ENCODE measurements at places on chromosomes 6 and 20.

DNA sequence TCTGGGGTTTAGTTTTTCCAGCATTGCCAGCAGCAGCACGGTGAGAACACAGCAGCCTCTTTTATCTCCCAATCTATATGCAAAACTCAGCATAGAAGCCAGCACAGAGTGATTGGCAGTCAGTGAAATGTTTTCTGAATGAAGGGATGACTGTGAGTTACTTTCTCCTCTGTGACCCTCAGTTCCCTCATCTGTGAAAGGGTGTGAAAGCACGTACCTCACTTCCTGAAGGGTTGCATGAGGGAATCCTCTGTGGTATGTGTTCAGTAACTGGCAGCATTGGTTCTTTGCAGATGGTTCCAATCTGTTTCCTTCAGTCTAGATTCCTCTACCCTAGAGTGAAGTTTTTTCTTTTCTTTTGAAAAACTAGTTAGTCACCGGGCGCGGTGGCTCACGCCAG lies 40.0 kb downstream of the EFCAB8 start:
- no peaks in the 10 kb centered on the region for H3K36me3 ChIP-seq
- H3K27me3 ChIP-seq, result peaks cover 32% of the 10 kb centered on the region
- no peak for DNase-seq
- H3K4me1 ChIP-seq, result peaks cover 14% of the 10 kb centered on the region
- H3K27ac ChIP-seq, result no peak overlapping the region

DNA sequence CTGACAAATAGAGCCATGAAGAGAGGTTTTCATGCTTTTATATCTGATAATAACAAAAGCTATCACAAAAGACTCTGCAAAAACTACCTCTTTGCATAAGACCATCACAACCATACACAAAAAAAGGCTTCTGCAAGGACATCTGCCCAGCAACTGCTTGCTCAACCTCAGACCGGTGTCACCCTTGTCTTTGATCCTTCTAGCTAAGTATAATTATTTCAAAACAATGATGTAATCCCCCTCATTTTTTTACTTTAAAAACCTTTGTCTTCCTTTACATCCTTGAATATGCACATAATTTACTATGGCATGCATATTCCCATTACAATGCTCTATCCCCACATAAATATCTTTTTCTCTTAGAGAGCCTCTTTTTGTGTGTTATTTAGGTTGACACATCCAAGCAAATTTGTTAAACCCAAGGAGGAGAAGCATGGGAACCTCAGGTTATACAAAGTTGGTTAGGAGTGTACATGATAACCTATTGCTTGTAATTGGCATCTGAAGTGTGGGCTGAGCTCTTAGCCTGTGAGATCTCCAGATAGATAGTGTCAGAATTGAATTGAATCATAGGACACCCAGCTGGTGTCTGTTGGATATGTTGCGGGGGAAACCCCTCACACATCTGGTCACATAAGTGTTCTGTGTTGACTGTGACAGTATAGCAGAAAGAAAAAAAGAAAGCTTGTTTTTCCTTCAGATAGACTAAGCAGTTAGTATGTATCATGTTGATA lies 20.7 kb upstream of the CGA start:
- no peak overlapping the region for H3K27ac ChIP-seq
- no peaks in the 10 kb centered on the region for H3K4me1 ChIP-seq
- no peak overlapping the region for H3K4me3 ChIP-seq
- no peaks in the 10 kb centered on the region for H3K36me3 ChIP-seq
- H3K27me3 ChIP-seq, result no peaks in the 10 kb centered on the region

- H3K4me1 ChIP-seq, result no peaks in the 10 kb centered on the region
- no peaks in the 10 kb centered on the region for H3K36me3 ChIP-seq
- H3K27ac ChIP-seq, result no peak overlapping the region
- no peaks in the 10 kb centered on the region for H3K27me3 ChIP-seq
- DNase-seq, result no peak
Observed at GRCh38 chr6:86775893-86776292, 161.4 kb upstream of the HTR1E start.

- H3K27me3 ChIP-seq, result no peaks in the 10 kb centered on the region
- H3K27ac ChIP-seq, result no peak overlapping the region
- no peaks in the 10 kb centered on the region for H3K36me3 ChIP-seq
- H3K4me3 ChIP-seq, result no peak overlapping the region
- no peak for DNase-seq
Observed at GRCh38 chr6:56073761-56074160, 173.6 kb downstream of the COL21A1 start.

GRCh38 chr6:71523548-71523947 lies 234.9 kb downstream of the OGFRL1 start:
- no peaks in the 10 kb centered on the region for H3K36me3 ChIP-seq
- H3K27me3 ChIP-seq, result no peaks in the 10 kb centered on the region
- no peaks in the 10 kb centered on the region for H3K4me1 ChIP-seq
- no peak overlapping the region for H3K27ac ChIP-seq
- no peak for DNase-seq

DNA sequence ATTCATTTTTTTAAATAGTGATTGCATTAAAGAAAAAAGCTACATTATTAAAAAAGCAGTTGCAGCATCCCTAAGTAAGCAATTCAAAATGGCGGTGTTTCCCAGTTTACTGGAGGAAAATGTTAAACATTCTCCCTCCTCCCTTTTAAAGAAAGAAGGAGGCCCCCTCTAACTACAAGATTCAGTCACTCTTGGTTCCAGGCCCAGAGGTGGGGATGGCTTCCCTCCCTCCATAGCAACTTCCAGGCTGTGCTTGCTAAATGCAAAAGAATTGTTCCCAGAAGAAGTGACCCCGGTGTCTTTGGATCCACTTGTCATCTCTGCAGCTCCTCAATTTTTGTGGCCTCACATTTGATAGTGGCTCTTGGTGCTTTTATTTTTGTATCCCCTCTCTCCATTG lies 165.9 kb downstream of the SOBP start:
- no peak overlapping the region for H3K27ac ChIP-seq
- no peaks in the 10 kb centered on the region for H3K4me1 ChIP-seq
- no peak overlapping the region for H3K4me3 ChIP-seq
- peaks cover 33% of the 10 kb centered on the region for H3K27me3 ChIP-seq
- no peaks in the 10 kb centered on the region for H3K36me3 ChIP-seq

GRCh38 chr6:109987196-109987595 lies 9.1 kb downstream of the GPR6 start:
- no peaks in the 10 kb centered on the region for H3K4me1 ChIP-seq
- H3K36me3 ChIP-seq, result no peaks in the 10 kb centered on the region
- no peak for DNase-seq
- H3K27me3 ChIP-seq, result no peaks in the 10 kb centered on the region
- H3K27ac ChIP-seq, result no peak overlapping the region

GRCh38 chr6:124888581-124889371 lies 73.5 kb upstream of the RNF217 start:
- no peaks in the 10 kb centered on the region for H3K27me3 ChIP-seq
- no peak overlapping the region for H3K4me3 ChIP-seq
- H3K36me3 ChIP-seq, result no peaks in the 10 kb centered on the region

- no peaks in the 10 kb centered on the region for H3K36me3 ChIP-seq
- H3K4me1 ChIP-seq, result no peaks in the 10 kb centered on the region
- peaks cover 24% of the 10 kb centered on the region for H3K27me3 ChIP-seq
Observed at GRCh38 chr6:5066456-5067093, 18.6 kb upstream of the PPP1R3G start.

- no peak overlapping the region for H3K27ac ChIP-seq
- DNase-seq, result no peak
- no peak overlapping the region for H3K4me3 ChIP-seq
Observed at GRCh38 chr20:16446246-16446645, 127.0 kb downstream of the KIF16B start.

GRCh38 chr6:3438190-3439167 lies 18.4 kb downstream of the SLC22A23 start:
- H3K27ac ChIP-seq, result no peak overlapping the region
- no peak overlapping the region for H3K4me3 ChIP-seq
- H3K36me3 ChIP-seq, result no peaks in the 10 kb centered on the region

Measured in K562 (cell line).